Mammary epithelial cell (primary cell): ENCODE measurements at places on chromosomes 16 and 17.
A peak's percentile ranks its signal among the peaks of the same experiment; 100 is the strongest.

- DNase-seq: no peak
These were observed 126.9 kb downstream of the MRM1 start for GRCh38 chr17:36728030-36728991.

DNA sequence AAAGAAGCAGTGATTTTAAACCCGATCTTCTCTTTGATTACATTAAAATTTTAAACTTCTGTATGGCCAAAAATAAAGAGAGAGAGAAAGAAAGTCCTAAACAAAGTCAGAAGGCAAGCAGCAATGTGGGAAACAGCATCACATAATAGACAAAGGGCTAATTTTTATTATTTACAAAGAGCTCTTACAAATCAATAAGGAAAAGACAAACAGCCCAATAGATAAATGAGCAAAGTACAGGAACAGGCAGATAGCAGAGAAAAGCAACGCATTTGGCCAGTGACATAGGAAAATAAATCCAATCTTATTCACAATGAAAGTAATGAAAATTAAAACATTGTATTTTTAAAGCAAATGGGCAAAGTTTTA, 93.1 kb downstream of the SALL1 start:
- DNase-seq: no peak

- no peak for DNase-seq
These were observed 8.5 kb upstream of the COG1 start for GRCh38 chr17:73184136-73184993.

DNA sequence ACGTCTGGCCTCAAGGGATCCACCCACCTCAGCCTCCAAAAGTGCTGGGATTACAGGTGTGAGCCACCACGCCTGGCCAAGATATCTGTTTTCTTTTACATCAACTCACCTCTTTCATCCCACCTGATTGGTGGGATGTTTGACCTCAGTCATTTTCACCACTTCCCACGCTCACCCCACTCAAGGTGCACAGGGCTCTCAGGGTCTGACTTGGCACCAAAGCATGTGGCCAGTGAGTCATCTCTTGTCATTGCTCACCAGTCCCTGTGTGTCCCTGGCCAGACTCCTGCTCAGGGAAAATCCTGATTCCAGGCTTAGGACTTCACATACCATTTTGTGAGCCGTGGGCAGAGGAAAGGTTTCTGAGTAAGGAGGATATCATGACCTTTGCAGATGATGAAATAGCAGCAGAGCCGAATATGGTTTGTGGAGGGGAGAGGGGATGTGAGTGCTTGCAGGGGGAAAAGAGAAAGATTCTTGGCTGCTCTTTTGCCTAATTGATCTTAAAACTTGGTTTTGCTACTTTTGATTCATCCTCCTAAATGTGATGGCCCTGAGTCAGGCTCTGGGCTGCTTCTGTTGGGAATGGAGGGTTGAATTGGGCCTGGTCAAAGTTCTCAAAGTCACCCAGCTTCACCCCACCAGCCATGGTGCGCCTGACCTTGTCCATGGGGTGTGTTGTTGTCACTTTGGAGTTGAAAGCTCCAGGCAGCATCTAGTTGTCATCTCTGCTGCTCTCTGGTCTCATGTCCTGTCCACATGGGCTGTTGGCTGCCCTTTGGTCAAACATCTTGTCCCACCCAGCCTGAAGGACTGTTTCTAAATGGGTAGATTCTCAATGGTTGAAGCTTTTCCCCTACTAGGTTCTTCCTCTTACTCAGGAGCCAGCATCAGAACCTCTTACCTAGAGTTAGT, 6.0 kb upstream of the KCNH6 start:
- peak; percentile 88 for DNase-seq

DNA sequence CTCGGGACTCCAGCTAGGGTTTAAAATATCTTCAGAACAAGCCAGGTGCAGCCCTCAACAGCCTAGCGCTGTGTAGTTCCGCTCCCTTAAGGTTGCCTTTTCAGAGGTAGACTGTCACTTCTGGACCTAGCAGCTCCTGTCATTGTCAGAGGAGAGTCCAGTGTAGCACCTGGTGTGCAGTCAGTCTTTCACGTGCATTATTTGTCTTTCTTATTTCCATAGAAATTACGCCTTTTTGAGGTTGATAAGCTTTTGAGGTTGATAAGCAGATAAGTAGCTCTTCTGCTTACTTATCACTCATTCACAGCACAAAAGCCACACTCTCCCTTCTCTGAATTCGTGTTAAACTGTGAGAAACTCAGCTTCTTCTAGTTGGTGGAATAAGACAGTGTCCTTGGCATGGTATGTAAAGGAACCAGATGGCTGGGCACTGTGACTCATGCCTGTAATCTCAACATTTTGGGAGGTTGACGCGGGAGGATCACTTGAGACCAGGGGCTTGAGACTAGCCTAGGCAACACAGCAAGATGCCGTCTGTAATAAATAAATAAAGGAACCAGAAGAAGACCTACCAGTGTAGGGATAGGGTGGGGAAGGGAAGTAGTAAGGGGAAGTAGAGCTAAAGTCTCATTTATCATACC, 10.2 kb downstream of the EEF2K start:
- DNase-seq: no peak

GRCh38 chr17:64358261-64358788, 32.3 kb downstream of the PECAM1 start:
- no peak for DNase-seq

GRCh38 chr17:41782142-41782541, 4.4 kb downstream of the JUP start:
- DNase-seq: no peak
